ENCODE measurements at places on chromosomes 1 and 21.

- DNase-seq = no peak
Observed at GRCh38 chr1:69967245-69967766, 238.1 kb downstream of the LRRC40 start.

DNA sequence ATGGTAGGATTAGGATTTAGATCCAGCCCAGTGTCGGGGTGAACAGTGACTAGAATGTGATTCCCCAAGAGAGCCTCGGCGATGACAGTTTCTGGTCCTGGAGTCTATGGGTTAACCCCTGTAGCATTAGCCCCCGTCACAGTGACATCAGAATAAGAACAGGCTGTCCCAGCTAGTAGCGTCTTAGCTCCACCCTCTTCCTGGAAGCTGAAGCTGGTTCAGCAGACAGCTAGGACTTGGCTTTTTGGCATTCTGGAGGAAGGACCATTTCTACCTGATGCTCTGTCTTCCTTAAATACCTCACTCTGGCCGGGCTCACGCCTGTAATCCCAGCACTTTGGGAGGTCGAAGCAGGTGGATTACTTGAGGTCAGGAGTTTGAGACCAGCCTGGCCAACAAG is 5.0 kb downstream of the NDUFS2 start:
- no peak for DNase-seq

DNA sequence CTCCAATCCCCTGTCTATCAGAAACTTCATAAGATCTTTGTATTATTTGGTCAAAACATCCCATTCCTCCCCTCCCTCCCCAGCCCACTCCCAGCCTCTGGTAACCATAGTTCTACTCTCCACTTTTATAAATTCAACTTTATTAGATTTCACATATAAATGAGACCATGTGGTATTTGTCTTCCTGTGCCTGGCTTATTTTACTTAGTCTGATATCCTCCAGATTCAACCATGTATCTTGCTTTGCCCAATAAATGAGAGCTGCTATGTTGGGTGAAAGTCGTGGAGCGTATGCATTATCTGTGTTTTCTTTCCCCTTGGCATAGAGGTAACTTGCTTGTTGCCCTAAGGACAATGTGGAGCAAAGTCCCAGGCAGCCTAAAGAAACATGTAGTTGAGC is 28.5 kb upstream of the CHRM3 start:
- no peak for DNase-seq

DNA sequence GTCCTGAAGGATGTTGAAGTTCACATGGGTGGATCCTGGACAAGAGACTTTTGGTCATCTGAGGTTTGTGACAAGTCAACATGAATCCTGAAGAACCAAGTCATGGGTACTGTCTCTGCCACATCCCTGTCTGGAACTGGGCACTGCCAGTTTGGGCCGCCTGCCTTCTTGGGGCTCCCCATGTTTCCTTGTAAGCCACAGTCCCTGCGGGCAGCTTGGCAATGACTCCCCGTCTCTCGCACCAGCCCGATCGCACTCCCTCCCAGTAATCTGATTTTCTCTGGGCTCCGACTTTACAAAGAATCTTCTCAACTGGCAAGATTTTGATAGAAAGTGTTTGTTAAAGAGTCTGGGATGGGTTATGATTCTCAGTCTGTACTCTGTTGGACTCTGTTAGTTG is 80.4 kb downstream of the DDX20 start:
- no peak for DNase-seq

DNA sequence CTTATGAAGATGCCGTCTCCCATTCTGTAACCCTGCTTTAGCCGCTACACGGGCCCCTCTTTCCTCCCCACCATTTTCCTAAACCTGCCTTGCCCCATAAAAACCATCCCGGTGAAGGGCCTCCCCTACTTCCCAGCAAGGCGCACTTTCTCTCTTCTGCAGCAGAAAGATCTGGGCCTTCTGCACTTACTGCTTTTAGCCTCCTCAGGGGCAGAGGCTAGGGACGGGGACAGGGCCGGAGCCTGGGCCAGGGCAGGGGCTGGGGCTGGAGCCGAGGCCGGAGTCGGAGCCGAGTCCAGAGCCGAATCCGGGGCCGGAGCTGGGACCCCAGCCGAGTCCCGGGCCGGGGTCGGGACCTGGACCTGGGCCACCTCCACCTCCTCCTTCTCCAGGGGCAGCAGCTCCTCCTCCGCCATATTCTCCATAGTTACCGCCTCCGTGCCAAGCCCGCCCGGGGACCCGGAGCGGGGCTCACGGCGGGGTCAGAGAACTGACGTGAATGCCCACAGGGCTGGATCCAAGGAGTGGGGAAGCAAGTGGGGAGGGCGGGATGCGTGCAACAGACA is 382 bp downstream of the TRMT1L start:
- DNase-seq = no peak

DNA sequence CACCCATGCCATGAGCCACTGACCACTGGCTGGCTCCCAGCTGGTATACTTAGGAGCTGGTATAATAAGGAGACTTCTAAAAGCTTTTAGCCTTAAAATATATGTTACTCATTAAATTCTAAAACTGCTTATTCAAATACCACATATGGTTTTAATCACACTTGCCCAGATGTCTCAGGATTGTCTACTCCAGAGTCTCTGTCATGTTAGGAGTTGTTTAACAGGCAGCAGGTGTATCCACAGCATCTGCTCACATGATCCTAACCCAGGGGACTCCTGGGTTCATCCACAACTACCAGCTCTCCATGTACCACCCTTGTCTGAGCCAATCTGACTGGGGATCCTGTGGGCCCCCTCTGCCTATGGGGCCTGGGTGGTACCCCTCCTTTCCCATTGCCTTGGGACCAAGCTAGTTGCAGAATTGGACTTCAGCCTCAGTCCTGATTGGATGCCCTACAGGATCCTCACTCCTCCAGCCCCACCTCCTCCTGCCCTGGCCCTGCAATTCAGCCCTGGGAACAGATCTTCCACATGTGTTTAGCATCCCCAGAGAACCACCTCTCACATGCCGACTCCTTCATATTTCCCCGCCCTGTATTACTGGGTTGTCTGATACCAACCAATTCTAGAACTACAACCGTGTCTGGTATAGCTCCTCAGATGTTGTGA is 61.3 kb downstream of the BCAR3 start:
- DNase-seq = no peak

DNA sequence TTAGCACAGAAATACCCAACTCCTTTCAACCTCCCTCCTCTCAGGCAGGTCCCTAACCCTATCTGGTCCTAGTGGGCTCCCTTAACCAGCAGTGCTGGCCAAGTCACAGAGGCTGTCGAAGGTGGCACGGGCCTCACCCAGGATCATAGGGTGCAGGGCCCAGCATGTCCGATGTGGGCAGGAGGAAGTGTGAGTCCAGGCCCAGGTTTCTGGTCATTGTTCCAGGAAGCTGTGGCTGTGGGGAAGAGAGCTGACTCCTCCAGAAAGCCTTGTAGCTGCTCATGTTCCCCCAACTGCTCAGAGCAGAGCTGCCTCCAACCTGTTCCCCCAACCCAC is 2.4 kb downstream of the CCDC17 start:
- no peak for DNase-seq

DNA sequence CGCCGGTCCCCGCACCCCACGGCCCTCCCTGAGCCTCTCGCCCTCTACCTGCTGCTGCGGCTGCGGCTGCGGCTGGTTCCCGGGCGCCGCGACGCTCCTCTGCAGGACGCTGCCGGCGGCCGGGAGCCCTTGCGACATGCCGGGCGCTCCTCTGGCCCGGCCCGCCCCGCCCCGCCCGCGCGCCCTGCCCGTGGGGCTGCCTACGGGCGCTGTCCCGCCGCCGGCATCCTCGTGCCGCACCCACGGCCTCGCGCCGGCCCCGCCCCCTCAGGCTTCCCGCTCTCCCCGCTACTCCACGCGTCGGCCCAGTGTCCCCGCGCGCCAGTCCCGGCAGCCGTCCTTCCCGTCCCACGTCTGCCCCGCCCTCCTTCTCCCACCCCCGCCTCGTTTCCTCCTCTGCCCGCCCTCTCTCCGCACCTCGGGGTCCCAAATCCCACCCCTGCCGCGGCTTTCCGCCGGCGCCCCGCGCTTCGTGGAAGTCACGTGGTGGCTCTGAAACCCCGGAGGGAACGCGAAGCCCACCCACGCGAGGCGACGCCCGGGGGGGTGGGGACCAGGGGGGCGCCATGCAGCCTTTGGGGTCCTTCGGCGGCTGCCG is at the start of gene BATF3:
TSS of gene BATF3 (minus strand) at position 216 of the 598 bp plus-strand sequence. CDS start at position 138, 78 bp downstream.
- DNase-seq = no peak

GRCh38 chr1:3453891-3454810 is at the start of gene ARHGEF16:
Gene ARHGEF16 (plus strand): TSS chr1:3454665. CDS start chr1:3463085, 8,420 bp downstream.
- DNase-seq = no peak

DNA sequence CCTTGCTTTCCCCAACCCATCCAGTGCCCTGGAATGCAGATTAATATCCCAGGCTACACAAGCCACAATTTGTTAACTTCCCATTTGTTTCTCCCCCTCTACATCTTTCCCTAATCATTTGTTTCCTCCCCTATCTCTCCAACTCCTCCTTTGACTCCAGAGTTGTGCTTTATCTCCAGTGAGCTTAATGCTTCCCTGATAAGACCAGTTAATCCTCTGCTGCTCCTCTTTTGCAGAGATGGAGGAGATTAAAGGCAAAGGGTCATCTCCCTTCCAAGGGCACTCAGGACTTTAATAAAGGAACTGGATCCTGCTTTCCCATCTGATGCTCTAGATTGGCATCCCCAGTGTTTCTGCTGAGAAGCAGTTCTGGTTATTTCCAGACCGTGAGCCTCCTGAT is 7.1 kb downstream of the FAM78B start:
- DNase-seq = no peak

DNA sequence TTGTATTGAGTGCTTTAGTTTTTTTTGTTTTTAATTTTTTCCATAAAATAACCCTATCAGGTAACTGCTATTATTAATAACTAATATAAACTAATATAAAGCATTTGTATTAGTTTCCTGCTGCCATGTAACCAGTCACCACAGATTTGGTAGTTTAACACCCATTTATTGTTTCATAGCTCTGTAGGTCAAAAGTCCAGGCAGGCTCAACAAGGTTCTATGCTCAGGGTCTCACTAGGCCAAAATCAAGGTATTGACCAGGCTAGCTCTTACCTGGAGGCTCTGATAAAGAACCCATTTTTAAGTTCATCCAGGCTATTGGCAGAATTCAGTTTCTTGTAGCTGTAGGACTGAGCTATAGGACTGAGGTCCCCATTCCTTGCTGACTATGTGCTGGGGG is 189.4 kb downstream of the DAB1 start:
- DNase-seq = no peak

DNA sequence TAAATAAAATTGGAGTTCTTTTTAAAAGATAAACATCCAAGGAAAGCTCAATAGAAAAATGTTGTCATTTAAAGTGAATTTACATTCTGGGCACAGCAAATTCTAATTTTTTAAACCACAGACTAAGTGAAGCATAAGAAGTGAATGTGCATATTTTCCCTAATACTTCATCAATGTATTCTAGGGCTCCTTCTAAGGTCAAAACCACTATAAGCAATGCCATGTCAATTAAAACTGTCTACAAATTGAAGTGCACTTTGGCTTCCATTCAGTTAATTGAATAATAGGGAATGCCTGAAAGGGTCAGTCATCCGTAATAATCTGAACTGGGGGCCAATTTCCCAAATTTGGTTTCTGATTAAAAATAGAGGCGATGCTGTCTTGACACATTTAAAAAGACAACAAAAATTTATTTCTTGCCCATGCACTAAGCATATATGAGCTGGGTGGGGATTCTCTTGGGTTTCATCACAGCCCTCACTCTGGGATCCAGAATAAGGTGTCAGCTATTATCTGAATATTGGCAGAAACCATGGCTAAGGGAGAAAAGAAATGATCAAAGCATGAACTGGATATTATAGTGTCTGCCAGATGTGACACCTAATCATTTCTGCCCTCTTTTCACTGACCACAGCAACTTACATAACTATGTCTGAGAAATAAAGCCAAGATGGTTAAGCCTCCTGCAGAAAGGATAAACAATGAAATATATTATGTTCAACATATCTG is 660.6 kb upstream of the B3GALT2 start:
- DNase-seq = no peak

GRCh38 chr1:45478121-45478814 is 12.7 kb downstream of the TESK2 start:
- DNase-seq = no peak

- no peak for DNase-seq
Observed at GRCh38 chr1:206114692-206115640, 2.2 kb downstream of the AVPR1B start.

DNA sequence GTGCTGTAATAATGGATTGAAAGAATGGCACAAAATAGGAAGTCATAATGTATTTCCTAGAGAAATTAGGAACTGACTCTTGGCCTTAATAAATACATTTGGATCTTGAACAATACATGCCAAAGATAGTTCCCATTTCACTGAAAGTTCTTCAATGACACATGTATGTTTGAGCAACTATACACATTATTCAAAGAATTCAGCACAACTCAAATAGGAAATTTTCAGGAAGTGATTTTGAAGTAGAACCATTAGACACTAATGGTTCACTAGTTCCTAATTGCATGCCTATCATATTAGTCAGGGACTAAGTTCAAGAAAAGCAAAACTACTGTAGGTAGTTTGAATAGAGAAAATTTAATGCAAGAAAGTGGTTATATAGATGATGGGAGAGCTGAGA is 404.7 kb downstream of the LMO4 start:
- DNase-seq = no peak

DNA sequence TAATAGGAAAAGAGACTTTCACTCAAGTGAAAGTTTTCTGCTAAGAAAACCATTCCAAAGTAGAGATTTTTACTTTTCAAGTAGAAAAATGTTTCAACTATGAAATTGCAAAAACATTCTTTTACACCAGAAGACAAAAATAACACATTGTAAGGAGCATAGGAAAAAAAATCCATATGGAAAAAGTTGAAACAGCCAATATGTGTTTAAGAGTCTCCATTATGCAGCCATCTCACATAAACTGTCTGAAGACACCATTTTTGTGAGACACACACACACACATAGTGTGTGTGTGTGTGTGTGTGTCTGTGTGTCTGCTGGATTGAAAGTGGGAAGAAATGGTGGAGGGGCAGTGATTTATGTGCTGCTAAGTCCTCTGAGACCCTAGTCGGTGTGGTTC is 162.1 kb downstream of the HHAT start:
- no peak for DNase-seq
